ENCODE measurements at places on chromosomes 7 and 10.

DNA sequence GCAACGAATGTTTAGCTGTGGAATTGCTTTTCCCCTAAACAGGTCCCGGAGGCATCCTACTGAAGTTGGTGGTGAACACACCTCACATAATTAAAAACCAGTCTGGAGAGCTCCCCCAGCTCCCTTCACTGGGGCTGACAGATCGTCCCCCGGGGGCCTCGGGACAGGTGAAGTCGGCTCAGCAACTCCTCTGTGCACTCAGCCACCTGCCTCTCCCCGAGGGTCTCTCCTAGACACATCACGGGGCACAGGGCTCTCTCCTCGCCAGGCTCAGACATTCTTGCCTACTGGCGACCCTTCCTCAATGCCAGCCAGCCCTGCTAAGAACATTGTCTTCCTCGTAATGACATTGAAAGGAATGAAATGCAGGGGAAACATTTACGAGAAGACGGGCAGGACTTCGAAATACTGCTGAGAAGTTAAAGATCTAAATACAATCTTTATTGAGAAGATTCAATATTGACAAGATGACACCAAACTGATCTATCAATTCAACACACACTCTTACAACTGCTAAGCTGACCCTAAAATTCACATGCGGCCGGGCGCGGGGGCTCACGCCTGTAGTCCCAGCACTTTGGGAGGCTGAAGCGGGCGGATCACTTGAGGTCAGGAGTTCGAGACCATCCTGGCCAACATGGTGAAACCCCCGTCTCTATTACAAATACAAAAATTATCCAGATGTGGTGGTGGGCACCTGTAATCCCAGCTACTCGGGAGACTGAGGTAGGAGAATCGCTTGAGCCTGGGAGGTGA, 88.1 kb upstream of the DNAAF5 start:
- peak; percentile 22 for DNase-seq

DNA sequence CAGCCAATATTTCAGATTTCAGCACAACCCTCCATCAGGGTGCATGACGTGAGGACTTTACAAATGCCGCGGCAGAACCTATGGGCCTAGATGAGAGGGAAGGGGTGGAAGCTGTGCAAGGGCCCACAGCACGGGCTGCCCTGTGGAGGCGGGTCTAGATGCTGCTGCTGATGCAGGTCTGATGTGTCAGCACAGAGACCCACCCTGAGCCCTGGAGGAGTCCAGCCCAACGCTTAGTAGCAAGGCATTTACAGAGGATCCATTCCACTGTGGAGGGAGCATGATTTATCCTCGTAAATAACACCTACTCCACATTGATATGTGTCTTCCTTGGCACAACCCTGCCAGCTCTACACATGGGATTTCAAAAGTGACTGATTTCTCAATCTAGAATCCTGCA, 48.5 kb downstream of the MYL10 start:
- DNase-seq: no peak

GRCh38 chr7:91694351-91694841, 186.1 kb downstream of the MTERF1 start:
- DNase-seq: no peak

DNA sequence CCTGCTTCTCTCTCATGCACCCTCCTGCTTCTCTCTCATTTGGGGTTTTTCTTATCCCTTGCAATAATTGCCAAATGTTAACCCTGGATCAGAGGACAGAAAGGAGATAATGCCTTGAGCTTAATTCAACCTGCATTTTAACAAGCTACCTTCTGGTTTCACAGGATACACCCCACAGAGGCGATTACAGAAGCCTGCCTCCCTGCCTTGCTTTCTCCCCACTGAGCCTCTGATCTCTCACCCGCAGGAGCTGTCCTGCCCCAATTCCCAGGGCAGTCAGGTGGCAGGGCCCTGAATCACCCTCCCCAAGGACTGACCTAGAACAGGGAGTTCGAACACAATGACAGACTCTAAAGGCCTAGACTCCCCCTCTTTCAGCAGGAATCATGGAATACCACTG, 959.5 kb downstream of the GRID1 start:
- no peak for DNase-seq

DNA sequence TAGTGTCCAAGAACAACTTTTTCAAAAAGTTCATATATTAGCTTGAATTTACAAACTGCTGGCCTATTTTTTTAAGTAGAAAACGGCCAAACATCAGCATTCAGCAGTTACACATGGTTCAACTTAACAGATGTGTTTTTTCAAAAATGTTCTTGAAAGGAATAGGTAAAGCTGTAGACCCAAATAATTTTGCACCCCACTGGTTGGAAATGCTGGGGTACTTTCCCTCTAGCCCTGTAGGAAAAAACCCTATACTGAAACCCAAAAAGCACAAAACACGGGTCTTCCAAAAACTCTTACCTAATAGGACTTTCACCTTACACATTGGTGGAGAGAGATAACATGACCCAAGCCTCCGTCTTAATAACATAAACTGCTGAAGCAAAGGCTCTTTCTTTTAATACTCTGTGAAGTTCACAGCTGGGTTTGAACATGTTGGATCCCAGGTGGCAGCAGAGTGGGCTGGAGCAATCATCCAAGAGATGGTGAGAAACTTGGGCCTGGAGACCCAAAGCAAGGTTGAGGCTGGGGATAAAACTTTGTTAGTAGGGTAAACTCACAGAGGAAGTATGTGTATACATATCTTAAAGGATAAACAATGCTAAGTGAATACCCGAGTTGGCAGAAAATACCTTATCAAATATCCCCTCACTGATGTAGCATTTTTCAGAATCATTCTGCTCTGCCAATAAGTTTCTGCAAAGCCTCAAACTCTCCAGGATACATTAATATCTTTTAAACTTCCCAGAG, 629 bp upstream of the DNAJC9 start:
- DNase-seq: no peak

DNA sequence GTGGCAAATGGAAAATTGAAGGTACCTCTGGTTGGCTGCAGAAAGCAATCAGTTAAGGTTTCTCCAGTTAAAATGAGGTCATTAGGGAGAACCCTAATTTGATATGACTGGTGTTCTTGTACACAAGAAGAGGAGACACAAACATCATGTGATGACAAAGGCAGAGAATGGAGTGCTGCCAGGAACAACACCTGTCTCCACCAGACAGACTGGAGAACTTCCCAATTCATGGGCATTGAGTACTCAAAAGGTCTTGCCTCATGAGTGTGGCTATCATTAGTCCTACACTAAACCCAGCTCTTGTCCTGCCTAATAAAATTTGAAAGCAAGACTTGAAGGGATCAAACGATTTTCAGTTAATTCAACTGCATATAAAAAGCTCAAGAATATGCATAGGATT, 152.6 kb downstream of the PTPN20 start:
- no peak for DNase-seq

DNA sequence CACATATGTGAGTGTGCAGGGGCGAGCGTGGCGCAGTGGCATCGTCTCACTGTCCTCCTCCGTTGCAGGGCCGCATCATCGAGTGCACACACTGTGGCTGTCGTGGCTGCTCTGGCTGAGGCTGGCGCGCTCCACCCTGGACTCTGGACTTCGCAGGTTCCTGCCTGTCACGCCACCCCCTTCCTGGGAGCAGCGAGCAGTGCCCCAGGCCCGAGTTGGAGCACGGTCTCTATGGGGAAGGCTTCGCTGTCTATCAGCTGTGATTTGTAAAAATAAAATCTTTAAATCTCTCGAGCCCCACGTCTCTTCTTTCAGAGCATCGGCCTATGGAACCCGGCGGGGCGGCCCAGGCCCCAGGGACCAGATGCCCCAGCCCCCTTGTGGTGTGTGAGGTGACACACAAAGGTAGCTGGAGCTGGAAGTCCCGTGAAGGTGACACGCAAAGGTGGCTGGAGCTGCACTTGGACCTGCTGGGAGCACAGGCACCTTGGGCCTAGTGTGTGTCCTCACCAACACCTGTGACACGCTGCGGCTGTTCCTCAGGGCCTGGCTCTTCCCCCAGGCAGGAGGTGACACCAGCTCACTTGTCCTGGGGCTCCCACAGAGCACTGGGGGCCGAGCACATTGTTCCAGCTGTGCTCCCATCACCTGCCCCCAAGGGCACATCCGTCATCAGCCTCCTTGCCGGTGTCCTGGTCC, 10.7 kb downstream of the BUD31 start:
- no peak for DNase-seq

Measured in D341Med (cell line).